CD4-positive, alpha-beta T cell treated with Interleukin-1 beta for 1 hour (primary cell): ENCODE measurements at places on chromosomes 4 and X.

DNA sequence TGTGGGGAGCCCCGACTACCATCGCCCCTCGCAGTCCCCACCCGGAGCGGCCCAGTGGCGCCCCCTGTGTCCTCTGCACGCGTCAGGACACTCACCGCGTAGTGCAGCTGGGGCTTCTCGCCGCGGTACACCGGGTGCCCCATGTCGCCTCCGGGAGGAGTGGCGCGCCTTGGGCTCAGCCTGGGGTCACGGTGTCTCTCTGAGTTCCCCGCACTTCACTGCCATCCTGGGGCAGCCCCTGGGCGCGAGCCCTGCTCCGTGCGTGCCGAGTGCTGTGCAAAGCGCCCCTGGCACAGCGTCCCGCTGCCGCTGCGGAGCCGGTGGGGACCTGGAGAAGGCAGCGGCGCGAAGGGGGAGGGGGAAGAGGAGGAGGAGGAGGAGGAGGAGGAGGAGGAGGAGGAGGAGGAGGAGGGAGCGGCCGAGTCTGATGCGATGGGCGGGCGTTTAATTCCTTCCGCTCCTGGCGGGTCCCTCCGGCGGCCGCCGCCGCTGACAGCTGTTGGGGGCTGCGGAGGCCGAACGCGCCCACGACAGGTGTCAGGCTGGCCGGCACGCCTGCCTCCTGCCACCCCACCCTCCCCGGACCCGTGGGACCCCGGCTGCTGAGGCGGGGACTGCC, 134.3 kb downstream of the AMELX start:
- no peak for DNase-seq

DNA sequence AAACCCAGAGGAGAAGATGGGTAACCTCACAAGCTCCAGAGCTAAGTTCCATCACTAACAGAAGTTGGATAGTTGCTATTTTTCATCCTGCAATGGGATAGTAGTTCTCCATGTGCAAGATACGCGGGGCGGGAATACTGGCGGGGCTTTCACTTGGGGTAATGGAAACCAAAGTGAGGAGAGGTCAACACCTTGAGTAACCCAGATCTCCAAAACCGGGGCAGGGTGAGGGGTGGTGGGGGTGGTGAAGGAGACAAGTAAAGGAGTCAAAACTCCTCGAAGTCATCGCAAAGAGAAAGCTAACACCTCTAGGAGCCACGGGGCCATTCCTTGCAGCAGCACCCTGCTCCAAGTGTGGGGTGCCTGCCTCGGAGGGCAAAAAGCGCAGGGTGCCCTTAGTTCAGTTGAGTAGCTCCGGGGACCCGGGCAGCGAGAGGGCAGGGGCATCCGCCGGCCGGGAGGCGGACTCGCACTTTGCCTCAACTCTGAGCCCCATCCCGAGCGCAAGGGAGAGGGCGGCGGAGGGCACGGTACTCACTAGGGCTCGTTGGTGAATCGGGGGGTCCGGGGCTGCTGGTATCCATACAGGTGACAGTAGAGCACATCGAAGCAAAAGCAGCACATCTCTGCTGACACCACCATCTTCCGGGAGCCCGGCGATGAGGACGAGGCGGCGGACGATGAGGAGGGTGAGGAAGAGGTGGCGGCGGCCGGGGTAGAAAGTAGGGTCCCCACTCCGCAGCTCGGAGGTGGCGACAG, 645 bp downstream of the AMMECR1 start:
- peak; percentile 22 for DNase-seq

GRCh38 chr4:1402021-1402515, 4.2 kb downstream of the NKX1-1 start:
- no peak for DNase-seq

DNA sequence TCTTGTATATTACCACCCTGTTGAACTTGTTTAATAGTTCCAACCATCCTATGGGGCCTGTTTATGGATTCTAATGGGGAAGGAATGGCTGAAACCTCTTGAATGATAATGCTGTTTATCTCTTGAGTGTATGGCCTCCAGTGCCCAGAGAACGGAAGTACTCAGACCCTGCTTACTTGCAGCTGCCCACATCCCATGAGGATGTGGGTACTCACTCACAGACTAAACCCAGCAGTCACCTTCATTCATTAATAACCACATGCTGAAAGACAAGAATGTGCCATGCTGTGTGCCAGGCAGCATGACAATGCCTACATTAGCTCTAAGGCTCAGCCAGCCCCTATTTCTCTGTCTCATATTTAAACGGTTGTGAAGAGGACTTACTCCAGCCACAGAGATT, 5.9 kb upstream of the ARMCX5 start:
- DNase-seq, result no peak

- DNase-seq, result no peak
These were observed 20.4 kb downstream of the FAM184B start for GRCh38 chr4:17761062-17761461.

DNA sequence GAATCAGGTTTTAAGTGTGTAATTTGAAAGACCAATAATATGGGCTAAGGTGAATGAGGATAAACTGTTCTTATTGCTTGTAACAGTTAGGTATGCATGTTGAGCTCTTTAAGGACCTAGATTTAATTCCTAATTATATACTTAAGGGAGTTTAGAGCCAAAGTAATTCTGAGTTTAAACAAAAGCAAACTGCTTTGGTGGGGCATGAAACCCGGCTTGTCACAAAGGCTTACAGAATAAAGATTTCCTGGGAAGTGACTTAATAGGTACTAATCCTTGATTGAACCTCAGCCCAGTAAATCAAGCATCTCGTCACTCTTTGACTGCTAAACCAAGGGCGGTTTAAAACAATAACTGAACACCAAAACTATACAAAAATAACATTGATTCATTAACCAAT, 1324.2 kb downstream of the RPA4 start:
- no peak for DNase-seq

DNA sequence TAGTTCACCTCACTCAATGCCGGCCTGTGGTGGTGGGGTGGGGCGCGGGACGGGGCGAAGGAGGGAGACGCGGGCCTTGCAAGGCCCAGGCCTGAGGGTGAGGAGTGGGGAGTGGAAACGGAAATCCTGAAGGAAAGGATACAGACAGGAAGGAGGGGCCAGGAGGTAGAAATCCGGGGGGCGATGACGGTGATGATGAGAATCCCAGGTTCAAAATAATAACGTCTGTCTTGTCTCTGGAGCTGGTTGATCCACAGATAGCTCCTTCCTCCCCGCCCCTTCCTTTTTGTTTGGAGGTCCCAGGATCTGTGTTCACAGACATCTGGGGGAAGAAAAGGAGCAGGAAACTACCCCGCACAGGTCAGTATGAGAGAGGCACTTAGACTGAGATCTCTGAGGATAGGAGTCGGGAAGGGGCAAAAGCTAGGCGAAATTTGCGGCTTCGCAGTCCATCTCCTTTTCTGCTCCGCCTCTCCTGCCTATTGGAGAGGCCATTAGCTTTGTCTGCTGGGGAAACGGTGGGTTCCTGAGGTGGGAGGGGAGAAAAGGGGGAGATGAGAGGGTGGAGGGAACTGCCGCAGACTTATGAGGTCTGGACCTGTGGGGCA, 746 bp downstream of the TCEAL7 start:
- no peak for DNase-seq

DNA sequence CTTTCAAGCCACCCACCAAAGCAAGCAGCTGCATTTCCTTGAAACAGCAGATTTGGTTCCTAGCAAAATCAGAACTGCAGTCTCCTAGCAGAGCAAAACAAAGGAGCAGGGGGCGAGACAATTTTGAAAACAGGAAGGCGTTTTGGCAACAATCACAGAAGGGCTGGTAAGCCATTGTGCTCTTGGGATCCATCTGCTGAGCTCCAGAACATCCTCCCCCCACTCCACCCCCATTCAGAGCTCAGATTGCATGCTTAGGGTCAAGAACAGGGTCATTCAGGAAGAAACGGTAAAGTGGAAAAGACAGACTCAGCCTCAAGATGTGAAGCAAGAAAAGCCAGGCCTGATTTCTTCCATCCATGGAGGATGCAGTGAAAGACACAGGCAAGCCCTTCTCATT, 7.6 kb upstream of the PCDH19 start:
- DNase-seq, result no peak

GRCh38 chrX:111465669-111466068, 45.8 kb upstream of the SERTM2 start:
- no peak for DNase-seq

DNA sequence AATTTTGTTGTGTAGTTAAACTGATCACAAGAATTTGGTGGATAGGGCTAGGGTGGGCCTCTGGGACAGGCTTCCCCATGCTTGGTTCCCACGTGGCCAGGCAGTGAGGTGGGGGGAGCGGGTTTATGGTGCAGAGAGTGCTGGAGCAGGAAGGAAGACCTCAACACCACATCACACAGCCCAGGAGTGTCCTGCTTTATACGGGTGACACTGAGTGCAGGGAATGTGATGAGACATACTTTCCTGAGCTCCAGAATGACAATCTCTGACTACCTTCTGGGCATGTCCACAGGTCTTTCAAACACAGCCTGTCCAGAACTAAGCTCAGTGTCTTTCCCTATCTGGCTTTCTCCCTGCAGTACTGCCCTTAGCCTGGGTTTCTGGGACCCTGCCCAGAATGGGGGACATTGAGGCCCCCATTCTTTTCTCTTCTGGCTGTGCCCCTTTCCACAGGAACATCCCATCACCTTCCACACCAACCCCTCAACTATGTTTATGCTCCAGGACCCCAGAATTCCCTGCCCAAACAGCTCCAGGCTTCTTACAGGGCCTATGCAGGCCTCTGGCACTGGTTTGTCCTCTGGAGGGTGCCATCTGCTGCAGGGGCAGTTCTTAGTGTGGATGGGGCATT, 36.5 kb upstream of the RASL11B start:
- DNase-seq, result no peak

DNA sequence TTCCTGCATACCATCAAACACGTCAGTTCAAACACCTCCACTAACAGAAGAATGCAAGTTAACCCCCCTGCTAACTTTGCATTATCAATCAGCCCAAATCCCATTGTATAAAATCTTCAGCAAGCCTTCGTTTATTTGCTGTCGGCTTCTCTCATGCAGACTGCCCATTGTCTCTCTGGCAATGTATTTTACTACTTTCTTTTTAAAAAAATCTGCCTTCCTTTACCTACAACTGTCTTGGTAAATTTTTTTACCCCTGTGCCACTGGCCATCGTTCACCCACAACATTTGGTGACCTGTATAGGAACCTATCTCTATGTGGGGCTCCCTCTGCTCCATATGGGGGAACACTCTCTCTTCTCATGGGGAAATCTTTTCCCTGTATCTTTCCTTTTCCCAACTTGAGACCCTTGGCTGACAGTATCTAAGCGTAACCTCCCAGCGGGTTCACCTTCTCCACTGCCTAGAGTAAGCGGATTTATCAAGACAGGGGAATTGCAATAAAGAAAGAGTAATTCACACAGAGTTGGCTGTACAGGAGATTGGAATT, 244.6 kb downstream of the CPXCR1 start:
- no peak for DNase-seq

- peak; percentile 19 for DNase-seq
These were observed 548 bp downstream of the TLR1 start for GRCh38 chr4:38803833-38804653.

DNA sequence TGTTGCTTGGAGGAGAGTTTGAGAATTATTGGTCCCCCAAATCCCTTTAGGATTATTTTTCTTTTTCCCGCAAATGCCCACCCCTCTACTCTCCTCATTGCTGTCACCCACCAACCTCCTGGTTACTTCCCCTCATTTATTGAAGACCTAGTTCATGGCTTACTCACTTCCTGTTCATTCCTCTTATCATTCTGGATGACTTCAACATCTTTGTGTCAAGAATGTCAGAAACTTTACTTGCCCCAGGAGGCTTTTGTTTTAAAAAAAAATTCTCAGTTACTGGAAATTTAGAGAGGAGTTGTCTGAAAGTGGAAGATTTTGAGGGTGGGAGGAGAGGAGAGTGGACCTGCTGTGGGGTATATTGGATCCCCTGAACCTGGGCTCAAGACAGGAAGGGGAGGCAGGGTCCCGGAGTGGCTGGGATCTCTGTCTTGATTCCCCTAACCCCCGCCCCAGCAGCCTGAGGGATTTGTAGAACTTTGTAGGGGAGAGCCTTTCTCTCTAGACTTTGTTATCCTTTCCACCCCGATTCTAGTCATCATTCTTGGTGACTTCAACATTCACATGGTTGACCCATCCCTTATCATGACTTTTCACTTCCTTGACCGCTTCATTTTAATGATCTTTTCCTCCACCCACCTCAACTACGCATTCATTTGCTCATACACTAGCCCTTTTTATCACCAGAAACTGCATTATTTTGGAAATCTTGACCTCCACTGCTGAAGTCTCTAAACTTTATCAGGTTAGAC, 69.9 kb upstream of the ESX1 start:
- no peak for DNase-seq

DNA sequence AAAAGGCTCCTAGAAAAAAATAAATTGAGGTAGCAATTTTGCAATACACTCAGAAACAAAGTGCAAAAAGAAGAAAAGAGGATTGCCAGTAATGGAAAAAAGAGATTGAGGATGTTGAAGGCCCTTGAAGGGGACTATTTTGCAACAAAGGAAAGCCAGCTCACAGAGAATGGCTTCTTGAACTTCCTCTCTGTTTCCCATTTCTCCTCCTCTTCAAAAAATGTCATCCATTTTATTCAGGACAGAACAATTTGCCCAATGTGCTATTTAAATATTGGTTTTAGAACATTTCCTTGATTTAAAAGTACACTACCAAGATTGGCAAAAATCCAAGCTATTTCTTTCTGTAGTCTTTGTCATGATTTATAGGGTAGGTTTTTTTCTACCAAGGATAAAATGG, 60.2 kb downstream of the GASK1B start:
- DNase-seq, result no peak

DNA sequence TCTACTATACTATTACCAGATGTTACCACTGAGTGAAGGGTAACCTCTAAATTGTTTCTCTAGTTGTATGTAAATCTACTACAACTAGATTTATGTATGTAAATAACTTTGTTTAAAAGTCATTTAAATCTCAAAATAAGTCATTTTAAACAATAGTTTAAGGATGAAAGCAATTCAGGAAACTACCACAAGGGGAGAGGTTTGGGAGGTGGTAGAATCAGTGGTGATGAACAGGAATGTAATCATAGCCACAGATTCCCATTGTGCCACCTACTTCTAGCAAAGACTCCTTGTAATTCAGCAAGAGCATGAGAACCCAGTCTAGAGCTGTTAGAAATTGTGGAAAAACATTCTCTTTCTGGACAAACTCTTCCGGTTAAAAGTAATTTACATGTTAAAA, 234.6 kb downstream of the SLC7A11 start:
- DNase-seq, result no peak
